ENCODE measurements at places on chromosomes 1 and 21.

- DNase-seq = no peak
Measured at GRCh38 chr1:229699613-229700267, 73.7 kb downstream of the URB2 start.

GRCh38 chr1:109790735-109791494 is 27.2 kb upstream of the EPS8L3 start:
- DNase-seq = no peak

- no peak for DNase-seq
Measured at GRCh38 chr1:54053745-54054437, 483 bp downstream of the TCEANC2 start.

DNA sequence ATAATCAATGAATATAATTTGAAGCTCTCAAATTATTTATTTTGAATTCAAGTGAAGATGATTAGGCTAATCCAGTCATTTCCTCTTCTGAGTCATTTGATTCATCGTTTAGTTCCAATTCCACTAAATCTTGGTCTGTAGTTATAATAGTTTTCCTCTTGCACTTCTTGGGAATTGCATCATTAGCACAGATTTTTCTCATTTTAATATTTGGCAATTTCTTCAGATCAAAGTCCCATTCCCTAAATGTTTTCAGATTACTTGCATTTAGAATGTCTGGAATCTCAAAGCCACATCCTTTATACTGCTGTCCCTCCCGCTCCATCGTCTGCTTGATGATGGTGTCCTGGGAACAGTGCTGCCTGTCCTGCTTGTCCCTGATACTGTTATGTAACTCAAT is 43.5 kb downstream of the MAST2 start:
- DNase-seq = no peak

- no peak for DNase-seq
Measured at GRCh38 chr1:27572019-27572678, 31.8 kb downstream of the AHDC1 start.

DNA sequence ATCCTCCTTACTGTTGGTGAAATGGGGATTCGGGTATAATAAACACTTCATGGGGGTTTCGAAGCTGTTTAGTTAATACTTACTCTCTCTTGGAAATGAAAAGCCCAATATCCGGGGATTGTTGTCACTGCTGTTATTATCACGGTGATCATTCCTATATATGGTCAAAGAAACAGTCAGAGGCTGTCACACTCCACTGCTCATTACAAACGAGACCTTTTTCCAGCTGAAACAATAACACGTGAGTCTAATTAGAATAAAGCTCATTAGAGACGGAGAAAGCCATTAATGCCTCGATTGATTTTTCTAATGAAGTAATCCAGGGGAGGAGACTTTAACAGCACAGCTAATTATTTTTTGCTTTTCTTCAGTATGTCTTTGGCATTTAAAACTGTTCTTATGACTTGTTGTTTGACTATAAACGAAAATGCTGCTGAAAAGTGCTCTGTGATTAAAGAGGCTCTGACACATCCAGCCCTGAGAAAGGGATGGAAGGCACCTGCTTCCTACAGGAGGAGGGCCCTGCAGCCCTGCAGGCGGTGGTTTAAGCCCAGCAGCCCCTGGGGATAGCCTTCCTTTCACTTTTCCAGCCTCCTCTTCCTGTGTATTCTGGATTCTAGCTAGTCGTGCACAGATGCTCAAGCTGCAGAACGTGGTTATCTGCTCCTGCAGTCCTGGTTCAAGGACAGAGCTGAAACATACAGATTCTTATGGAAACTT is 143.6 kb downstream of the EDEM3 start:
- DNase-seq = no peak

DNA sequence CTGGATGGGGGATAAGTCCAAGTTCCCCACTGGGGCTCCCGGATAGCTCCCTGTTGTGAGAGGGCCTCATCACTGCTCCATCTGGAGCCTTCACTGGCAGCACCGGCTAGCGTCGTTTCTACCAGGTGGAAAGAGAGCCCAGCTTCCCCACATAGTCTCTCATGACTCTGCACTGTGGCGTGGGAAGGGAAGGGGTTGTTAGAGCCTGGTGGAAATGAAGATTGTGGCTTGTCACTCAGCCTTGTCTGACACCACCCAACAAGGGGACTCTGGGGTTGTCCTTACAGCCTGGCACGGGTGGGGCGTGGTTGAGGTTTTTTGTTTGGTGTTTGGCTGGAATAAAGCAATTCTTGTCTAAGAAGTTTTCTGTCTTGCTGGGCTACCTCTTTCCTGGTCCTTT is 94.6 kb downstream of the ADARB1 start:
- DNase-seq = no peak

GRCh38 chr1:59333626-59334277 is 36.9 kb downstream of the FGGY start:
- no peak for DNase-seq

- DNase-seq = no peak
Measured at GRCh38 chr1:53655931-53656746, 82.8 kb downstream of the GLIS1 start.

DNA sequence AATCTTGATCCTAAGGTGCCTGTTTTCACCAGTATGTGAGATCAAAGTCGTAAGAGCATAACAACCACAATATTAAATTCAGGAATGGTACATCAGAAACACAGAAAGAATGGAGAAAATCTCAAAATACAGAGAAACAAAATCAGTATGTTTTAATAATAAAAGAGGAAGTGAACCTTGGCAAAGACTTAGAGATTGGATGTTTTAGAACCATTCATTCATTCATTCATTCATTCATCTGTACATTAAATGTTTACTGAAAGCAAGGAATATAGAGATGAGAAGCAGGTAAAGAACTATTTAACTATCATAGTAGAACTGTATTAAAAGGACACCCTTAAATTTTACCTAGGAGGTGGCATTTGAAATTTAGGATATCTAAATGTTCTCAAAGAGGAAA is 55.7 kb downstream of the EDEM3 start:
- no peak for DNase-seq

DNA sequence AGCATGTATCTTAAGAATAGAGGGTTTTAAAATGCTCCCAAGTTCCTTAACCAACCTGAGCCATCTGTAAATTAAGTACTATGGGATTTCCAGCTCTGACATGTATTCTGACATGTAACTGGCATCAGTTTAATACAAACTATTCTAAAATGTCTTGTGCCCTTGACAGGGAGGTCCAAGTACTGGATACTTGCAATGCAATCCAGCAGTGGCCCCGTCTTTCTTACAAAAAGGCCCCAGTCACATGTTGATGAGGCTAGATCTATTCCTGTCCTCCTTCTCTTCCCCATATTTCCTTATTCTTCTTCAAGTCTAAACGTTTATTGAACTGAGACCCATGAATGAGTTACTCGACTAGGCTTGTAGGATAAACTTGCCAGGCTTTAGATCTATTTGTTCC is 46.4 kb downstream of the MRPL39 start:
- no peak for DNase-seq

DNA sequence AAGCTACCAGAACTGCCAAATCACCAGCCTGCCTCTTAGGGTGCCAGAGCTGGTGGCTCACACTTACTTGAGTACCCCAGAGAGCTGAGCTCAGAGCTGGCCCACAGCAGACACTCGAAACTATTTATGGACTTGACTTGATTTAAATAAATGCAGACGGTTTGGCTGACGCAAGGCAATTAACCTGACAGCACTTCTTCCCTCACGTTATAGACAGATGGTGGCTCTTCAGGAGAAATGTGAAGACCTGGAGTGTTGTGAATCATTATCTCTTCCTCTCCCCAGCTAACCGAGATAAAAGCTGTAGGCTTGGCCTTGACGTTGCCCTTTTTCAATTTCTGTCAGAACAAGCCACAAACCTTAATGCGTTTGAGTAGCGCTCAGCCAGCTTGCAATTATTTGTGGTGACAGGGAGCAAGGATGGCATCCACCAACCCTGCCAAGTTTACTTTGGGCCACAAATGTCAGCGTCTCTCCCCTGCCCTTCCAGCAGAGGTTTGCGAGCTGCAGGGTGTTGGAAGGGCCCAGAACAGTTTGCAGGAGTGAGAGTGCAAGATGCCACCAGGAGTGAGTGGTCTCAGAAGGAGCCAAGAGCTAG is 34.0 kb upstream of the BCAR3 start:
- no peak for DNase-seq

GRCh38 chr1:116432655-116433265 is 59.7 kb downstream of the ATP1A1 start:
- DNase-seq = no peak

DNA sequence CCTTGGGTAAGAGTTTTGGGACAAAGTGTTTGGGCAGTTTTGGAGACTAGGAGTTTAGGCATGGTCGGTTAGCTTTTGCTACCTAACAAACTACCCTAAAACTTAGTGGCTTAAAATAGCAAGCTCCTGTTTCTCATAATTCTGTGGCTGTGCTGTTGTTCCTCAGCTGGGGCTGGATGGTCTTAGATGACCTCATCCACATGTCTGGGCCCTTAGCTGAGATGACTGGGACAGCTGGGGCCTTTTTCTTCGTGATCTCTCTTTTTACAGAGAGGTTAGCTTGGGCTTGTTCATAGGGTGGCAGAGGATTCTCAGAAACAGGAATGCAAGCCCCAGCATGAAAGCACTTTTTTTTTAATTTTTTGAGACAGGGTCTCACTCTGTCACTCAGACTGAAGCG is 6.6 kb downstream of the ATP1A4 start:
- no peak for DNase-seq

- no peak for DNase-seq
Measured at GRCh38 chr1:173467426-173467825, 9.7 kb upstream of the PRDX6 start.

DNA sequence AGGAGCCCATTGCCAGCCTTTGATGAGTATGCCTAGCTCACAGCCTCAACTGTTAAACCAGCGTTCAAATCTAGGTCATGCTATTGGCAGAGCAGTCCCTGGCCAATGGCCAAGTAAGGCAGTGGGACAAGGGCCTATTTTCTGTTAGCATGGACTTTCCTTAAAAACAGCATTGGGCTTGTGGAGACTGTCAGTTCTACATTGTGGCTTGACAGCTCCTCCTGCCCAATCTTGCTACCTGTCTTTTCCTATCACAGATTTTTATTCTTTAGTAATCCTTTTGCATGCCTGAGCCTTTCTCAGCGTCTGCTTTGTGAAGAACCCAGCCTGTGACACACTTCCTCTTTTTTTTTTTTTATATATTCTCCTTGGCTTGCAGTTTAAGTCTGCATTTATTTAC is 56.4 kb downstream of the DIP2A start:
- no peak for DNase-seq

DNA sequence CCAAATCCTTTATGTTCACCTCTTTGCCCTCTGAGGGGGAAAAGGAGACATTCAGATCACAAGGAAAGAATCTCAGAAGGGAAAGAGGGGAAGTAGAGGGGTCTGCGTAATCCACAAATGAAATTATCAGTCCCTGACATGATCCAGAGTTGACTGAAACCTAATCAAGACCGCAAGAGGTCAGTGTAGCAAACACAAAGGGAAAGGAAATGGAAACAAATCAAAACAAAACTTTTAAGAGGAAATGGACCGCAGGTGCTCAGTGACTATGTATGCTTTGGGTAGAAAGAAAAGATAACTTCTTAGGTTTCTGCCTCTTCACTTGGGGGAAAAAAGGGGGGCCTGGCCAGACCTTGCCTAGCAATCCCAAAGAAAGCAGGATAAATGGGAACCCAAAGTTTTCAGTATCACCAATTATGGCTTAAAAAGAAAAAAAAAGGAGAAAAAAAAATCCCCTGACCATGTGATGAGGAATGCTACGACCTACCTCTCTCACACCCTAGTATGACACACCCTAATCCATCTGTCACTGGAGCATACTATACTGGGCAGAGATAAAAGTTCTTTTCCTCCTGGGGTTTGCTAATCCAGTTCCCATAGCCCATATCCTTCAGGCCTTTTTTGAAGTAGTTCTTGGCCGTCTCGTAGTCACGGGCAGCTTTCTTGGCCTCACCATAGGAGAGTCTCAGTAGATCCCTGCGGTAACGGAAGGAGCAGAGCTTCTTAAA is 16.9 kb downstream of the CHRNB2 start:
- no peak for DNase-seq

GRCh38 chr1:245807306-245807705 is 652.5 kb downstream of the KIF26B start:
- no peak for DNase-seq

- no peak for DNase-seq
Measured at GRCh38 chr1:119275145-119276134, 93.1 kb upstream of the HAO2 start.

DNA sequence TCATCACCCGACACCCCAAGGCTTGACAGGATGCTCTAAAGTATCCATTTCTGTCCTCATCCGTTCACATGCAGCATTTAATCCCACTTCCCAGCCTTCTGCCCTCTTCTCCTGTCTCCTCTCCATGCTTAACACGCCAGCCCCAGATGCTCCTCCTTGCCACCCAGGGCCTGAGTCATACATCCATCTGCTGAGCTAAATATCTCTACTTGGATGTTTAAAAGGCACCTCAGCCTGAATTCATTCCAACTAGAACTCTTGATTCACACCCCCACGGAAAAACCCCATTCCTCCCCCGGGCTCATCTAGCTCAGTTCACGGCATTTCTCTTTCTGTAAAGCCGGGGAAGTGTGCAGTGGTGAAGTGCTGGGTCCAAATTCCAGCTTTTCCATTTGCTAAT is 27.7 kb downstream of the TEX35 start:
- DNase-seq = no peak

DNA sequence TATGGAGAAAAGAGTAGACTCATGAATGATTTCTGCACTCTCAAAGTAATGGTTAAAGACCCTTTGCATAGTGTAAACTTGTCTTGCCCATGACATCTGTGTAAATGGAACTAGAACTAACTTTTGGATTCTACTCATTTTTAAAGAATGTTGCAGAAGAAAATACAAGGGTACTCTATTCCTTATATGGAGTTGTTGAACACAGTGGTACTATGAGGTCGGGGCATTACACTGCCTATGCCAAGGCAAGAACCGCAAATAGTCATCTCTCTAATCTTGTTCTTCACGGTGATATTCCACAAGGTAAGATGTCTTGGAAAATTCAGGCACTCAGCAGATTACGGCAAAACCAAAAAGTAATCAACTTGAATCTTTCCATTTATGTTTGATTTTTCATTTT is 19.8 kb downstream of the CCT8 start:
- DNase-seq = no peak

- DNase-seq = peak; percentile 90
Measured at GRCh38 chr1:15834406-15835204, 12.9 kb upstream of the SPEN start.

GRCh38 chr21:42465008-42465802 is 30.8 kb downstream of the RSPH1 start:
- DNase-seq = no peak
